ENCODE measurements at places on chromosomes 16 and 17.
A peak's percentile ranks its signal among the peaks of the same experiment; 100 is the strongest.

- peak; percentile 42 for DNase-seq
These were observed 11.6 kb downstream of the FBXL19 start for GRCh38 chr16:30934827-30935557.

GRCh38 chr17:67879662-67880061, 54.4 kb downstream of the BPTF start:
- DNase-seq: no peak

DNA sequence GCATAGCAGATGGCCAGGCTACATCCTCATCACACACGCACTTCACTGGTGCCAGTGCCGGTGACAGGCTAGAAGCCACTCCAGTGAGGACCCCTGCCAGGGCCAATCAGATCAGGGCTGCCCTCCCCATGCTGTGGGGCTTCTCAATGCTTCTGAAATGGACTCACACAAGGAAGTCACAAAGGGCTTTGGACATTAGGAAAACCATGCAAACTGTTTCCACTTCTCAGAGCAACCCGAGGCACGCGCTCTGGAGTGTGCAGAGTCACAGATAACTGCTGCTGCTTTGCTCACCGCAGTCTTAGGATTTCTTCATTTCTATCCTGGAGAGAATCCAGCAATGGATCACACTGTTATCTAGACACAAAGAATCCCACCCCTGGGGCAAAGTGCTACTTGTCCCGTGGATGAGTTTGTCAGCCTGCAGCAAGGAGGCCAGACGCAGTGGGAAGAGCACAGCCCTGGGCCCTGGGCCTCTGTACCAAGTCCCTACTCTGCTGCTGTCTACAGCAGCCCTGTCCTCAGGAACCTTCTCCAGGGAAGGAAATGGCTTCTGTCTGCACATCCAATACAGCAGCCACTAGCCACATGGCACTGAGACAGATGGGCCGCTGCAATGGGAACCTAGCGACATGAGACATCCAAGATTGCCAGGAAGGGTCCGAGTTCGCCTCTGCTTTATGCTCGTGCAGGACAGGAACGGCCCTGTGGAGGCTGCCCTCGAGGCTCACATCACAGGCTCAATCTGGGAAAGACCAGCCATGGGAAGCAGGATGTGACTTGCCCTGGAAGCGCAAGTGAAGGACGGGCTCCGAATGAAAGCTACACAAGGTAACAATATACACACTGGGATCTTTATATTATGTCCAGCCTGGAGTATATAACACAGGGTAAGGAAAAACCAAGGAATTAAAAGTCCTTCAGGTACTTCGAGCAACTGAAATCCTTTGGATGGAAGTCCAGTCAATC, 169.3 kb downstream of the ZFHX3 start:
- no peak for DNase-seq

DNA sequence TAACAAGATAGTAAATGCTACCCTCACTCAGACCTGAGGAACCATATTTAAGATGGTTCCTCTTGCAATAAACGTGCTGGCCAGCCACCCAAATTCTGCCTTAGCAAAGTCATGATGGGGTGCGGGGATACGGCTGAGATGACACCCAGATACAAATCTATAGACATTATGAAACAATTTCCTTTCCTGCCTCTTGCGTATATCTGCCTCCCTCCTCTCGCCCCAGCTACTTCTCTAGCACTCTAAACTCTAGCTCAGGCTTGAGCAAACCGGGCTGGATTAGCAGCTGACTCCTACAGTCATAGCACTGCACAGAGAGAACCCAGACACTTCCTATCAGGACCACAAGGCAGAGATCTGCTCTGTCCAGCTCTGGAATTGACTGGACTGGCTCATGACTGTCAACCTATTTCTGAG, 22.3 kb downstream of the CD300LF start:
- no peak for DNase-seq

- DNase-seq: no peak
These were observed 7.6 kb downstream of the ADCY7 start for GRCh38 chr16:50273888-50274325.
